ENCODE measurements at places on chromosomes 7 and 10.
A peak's percentile ranks its signal among the peaks of the same experiment; 100 is the strongest.

DNA sequence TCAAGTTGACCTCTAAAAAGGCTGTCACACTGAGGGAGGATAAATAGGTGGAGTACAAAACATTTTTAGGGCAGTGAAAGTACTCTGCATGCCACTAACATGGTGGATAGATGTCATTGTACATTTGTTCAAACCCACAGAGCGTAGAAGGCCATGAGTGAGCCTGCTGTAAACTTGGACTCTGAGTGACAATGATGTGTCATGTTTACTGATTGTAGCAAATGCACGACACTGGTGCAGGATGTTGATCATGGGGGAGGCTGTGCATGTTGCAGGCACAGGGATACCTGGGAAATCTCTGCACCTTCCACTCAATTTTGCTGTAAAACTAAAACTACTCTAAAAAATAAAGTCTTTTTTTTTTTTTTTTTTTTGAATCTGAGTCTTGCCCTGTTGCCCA lies 52.5 kb upstream of the GRID1 start:
- no peak for DNase-seq

DNA sequence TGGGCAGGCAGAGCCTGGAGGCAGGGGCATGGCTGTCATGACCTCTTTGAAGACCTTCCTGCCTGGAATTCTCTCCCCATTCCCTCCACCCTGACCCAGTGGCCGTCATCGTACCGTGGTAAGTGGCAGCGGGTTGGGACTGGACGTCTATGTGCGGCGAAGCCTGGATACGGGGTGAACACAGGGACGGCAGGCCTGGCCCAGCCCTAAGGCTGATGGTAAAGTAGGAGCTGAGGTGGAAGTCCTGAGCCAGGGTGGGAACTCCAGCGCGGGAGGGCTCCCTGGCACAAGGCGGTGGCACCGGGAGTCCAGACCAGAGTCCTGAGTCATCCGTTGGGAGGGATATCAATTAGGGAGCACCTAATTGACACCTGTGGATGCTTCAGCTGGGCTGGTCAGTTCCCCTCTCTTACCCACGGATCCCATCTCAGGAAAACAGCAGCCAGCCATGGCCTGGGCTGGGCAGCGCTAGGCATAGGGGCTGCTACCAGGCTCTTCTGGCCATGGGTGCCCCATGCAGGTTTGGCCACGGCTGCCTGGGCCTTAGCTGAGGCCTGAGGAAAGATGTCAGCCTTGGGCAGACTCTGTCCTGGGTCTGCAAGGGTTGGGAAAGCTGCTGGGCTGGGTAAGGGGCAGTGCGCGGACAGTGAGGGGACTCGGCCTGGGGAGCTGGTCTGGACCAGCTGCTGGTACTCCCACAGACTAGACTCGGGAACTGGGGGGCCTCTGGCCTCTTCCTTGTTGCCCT lies 3.3 kb downstream of the PPIF start:
- no peak for DNase-seq

DNA sequence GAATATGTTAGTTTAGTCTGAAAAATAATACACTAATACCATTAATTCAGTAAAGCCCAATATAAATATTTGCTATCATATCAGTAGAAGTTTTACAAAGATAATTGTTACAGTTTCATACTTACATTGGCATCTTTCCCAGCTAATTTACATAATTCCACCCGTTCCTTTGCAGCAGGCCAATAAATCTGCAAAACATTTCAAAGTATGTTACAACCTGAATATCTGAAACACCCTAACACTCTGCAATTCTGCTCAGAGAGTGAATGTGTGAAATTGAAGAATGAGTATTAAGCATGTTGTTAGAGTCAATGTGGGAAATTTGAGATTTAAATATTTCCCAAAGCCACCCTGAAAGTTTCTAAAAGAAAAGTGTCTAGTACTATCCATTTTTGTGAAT lies 105.5 kb downstream of the SEMA3D start:
- DNase-seq, result no peak

GRCh38 chr10:43857206-43857930 lies 208.7 kb upstream of the ZNF32 start:
- no peak for DNase-seq

- no peak for DNase-seq
Observed at GRCh38 chr10:86122646-86123045, 243.9 kb downstream of the GRID1 start.

DNA sequence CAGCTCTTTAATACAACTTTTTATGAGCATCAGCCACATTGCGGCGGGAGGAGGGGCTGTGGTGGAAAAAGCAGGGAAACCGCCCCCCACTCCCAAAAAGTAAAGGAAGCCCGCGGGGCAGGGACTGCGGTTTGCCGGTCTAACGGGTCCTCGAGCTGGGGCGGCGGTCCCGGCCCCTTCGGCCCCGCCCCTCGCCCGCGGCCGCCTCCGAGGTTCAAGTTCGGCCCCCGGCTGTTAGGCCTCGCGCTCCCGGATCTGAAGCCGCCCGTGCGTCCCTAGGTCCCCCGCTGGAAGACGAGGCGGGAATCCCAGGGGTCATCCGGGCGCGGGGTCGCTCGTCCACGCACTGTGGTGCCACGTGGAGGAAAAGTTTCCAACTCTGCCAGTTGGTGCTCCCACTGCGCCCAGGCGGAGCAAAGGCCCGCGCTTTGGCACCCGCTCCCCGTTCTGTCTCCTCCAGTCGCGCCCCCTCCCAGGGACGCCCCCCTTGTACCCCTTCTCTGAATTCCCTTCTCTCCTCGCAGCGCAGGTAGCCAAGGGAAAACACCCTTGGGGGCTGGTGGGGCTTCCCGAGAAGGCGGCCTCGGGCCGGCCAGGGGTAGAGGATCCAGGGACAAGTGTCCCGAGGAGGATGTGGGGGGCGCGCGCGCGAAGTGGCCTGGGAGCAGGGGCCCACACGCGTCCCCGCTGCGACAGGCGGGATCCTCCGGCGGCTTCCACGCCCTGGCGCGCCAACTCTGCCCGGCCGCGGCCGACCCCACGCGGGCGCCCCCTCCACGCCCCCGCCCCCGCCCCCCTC lies 798 bp upstream of the AUTS2 start:
- peak; percentile 54 for DNase-seq

- no peak for DNase-seq
Observed at GRCh38 chr7:94823947-94824346, 83.4 kb upstream of the PPP1R9A start.

DNA sequence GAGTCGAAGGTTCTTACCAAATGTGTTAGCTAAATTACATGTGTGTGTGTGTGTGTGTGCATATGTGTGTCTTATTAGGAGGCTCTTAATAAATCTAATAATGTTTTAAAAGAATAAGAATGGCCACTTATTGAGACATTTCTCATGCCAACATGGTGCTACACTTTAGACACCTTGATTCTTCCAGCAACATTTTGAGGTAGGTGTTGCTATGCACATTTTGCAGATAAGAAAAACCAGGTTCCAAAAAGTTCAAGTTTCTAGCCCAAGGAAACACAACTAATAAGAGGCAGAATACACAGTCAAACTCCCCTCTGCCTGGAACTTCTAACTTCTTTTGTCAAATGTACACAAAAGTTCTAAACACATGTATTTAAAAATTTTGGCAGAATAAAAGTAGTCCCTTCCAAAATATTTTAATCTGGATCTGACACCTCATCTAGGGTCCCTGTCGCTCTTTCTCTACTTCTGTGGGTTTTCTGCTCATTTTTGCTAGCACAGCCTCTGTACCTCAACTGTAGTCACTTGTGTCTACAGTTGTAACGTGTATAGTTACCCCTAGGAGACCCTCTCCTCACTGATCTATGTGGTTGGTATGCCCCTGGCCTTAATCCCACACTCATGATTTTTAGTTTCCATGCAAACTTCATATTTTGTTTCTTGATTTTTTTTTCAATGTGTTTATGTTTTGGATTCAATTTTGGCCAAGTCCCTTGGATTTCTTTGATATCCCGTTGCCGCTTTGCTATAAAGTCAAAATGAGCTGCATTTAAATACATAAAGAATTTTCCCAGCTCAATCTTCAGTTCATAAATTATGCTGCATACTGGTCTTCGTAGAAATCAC lies 4.3 kb downstream of the ANKRD1 start:
- no peak for DNase-seq

- no peak for DNase-seq
Observed at GRCh38 chr7:11748884-11749283, 83.1 kb downstream of the THSD7A start.

DNA sequence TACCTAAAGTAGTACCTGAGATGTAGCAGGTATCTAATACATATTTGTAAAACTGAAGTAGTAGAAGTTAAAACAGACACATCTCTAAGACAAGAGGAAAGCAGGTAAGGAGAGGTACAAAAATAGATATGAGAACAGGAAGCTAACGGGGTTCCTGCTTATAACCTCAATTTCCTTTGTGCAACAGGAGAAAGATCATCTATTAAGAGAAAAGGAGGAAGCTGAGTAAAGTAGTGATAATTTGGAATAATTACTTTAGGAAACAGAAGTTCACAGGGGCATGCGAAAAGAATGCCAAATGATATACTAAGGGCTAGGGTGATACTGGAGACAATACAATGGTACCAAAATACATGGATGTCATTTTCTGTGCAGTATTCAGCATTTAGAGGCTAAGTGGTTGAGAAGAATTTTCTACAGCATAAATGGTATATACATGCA lies 108.7 kb downstream of the NRBF2 start:
- DNase-seq, result no peak

- DNase-seq, result no peak
Observed at GRCh38 chr7:136064081-136064480, 86.9 kb upstream of the MTPN start.

DNA sequence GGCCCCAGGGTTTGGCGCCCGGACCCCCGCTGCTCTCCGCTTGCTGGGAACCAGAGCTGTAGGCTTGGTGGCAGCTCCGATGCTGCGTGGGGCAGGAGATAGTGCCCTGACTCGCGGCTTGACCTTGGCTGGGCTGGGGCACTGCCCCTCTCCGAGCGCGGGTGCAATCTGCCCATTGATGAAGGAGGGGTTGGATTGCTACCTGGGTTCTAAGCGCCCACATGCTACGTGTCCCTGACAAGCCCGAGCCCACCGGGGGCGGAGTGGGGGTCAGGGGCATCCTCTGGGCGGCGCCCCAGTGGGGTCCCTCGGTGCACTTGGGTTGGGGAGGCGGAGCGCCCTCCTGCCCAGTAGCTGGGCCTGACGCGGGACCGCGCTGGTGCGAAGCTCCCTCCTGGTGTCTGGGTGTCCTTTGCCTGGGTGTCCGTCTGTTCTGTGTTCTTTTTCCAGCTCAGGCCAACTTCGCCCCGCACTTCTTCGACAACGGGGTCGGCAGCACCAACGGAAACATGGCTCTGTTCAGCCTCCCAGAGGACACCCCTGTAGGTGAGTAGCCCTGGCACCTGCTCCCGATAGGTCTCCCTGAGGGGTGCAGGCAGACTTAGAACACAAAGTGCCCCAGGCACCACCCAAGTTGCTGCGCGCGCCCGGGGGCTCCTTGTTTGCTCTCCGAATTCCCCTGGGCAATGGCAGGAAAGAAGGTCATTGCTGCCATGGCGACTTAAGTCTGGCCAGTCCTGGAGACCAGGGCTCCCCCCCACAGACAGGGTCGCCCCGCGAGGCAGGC lies 900 bp downstream of the CDHR1 start:
- no peak for DNase-seq

- DNase-seq, result no peak
Observed at GRCh38 chr10:50894312-50894711, 8.9 kb upstream of the A1CF start.

- no peak for DNase-seq
Observed at GRCh38 chr10:31749981-31750840, 178.4 kb downstream of the ARHGAP12 start.

DNA sequence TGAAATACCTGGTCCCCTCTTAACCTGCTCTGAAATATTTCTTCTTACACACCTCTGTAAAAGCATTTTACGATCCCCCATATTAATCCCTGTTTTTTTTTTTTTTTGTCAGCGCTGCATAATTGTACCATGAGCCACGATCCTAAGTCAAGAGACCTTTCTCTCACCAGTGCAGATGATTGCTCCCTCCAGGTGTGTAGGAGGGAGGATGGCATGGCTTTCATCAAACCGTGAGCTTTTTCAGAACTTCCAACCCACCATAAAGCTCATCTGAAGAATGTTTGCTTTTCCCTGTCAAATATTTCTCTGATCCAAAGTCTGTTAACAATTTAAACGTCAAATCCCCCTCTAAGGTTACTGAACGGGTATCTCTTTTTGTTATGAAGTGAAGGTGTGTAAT lies 28.2 kb upstream of the SEPHS1 start:
- DNase-seq, result no peak

DNA sequence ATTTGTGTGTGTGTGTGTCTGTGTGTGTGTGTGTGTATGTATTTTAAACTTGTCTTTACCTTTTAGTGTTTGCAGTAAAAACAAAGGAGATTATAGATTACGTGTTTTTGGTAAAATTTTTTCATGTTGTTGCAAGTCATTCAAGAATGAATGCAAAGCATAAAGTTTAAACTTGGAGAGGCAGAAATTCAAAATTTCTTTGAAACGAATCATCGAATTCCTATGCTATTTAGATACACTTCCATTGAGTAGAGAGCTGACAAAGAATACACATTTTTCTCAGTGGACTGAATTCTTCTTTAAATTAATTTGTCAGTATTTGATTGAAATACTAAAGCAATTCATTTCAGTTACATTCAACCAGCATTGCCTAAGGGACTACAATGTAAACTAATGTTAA lies 66.0 kb upstream of the HDAC9 start:
- DNase-seq, result no peak

GRCh38 chr7:12504149-12504548 lies 66.4 kb upstream of the SCIN start:
- DNase-seq, result no peak

DNA sequence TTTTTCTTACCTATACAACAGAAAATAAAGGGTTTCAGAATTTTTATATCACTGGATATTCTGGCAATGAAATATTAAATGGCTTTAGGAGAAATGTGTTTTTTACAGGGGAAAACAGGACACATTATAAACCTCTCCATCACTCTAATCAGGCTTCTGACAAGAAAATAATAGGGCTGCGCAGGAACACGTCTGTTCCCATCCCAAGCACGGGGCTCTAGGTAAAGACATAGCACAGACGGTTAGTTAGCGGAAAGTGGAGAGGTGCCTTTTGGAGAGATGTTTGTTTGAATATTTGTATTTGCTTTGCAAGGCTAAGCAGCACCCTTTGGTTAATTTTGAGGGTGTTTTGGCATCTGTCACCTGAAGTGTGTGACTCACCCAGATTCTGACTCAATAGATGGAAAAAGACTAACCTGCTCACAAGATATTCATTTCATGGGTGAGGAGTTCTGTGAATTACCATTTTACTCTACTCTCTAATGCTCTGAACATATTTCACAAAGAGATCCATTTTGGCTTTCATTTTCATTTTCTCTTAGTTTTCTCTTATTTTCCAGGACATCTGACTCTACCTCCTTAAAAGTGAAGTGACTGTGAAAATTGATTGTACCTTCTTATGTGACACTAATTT lies 174.5 kb upstream of the AKR1E2 start:
- DNase-seq, result no peak

- no peak for DNase-seq
Observed at GRCh38 chr10:116743266-116744064, 1.1 kb upstream of the HSPA12A start.

DNA sequence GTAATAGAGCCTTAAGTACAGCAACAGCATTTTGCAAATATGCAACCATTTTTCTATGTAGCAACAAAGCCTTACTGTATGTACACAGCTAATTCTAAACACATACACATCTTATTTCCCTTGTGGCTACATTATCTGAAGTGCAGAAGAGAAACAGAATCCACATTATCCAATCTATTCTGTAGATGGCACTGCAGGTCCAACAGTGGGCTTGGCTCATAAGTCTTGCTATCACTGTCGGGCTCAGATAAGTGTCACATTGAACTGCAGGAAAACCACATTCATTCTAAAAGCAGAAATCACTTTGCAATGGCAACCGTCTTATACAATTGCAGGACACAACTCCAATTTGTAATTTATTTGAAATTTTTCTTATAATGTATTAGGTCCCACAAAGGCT lies 109.8 kb upstream of the NOBOX start:
- no peak for DNase-seq
